ENCODE measurements at places on chromosomes 6 and 20.

DNA sequence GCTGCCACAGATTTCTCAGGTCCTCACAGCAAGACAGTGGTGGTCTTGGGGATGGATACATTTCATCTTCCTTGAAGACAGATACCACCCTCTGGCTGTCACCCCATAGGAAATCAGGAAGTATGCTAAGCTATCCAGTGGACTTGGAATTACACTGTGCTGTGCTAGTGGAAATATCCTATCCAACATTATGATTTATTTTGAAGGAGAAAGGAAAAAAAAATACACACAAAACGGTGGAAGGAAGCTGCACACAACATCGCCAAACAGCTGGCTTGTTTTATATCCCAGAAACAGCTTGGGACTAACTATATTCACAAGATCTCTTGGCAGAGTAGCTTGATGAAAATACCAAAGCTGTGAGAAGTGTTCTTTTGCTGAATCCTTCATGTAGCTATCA is 257.6 kb downstream of the LAMA2 start:
- DNase-seq: no peak

- DNase-seq: no peak
Observed at GRCh38 chr6:49662892-49663261, 26.2 kb upstream of the RHAG start.

DNA sequence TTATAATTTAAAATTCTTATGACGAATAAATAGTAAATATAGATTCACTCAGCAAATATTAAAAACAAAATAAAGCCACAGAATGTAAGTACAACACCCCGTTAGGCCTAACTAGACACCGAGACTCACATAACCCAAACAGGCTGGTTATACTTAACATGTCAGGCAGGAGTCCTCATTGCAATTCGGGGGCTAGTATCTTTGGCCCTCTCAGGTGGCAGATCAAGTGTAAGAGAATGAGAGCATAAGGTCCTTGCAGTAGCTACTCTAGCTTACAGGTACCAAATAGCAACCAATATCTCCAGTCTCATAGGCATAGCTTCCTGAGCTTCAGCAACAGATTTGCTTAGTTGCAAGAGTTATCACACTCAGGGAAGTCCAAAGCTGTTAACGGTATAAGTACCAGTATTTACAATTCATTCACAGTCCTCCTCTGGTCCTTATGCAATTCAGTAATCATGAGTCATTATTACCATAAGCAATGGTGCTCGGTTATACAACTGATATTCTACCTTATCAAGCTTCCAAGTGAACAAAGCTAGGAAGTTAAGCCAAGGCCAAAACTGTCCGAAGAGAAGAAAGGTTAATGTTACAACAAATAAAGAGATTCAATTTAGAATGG is 20.1 kb downstream of the REV3L start:
- DNase-seq: no peak

DNA sequence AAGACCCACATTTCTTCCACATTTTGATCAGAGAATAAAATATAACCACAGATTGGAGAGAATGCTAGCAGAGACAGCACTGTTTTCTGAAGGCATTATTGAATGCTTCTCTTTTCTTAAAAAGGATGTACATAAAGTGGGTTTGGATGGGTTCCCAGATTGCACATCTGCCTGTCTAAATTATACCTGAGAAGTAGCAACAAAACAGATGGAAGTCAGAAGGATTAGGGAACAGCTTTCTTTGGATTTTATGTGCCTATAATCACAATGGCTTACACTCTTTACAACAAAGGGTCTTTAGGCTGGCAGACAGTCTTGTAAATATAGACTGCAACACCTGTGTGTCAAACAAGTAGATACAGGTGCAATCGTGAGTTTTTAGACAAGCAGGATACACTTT is 622.2 kb upstream of the MANEA start:
- DNase-seq: no peak

DNA sequence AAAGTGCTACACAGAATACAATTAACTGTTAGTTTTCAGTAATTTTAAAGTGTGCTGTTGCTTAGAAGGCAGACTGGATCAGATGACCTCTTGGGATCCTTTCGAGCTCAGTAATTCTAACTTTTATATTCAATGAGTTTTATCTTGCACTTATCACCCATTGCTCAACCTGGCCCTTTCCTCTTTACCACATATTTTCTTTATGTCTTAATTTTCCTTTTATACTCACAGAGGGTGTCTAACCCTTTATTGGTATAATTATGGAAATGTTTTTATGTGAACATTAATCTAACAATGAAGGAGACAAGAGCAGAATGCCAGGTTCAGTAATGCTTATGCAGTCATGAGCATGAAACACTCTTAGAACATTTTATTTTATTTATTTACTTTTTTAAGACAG is 39.7 kb upstream of the CARMIL1 start:
- DNase-seq: no peak

- no peak for DNase-seq
Observed at GRCh38 chr6:90719321-90720195, 132.7 kb upstream of the MAP3K7 start.

- DNase-seq: no peak
Observed at GRCh38 chr20:39541136-39541803, 579.1 kb downstream of the DHX35 start.

DNA sequence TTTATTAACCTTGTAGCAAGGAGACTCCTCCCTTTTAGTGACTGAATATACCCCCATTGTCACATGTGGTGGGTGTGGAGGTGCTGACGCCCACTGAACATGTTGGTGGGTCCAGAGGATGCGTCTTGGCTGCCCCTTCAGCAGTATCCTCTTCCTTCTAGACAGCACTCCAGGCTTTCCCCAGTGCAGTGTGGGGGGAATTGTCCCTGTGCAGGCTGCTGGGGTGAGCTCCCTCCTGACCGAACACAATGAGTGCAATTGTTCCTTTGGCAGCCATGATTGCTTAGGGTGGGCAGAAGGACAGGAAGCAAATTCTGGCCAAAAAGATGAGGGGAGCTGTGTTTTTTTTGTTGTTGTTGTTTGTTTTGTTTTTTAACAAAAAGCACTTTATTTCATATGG is 209.3 kb upstream of the PDE10A start:
- no peak for DNase-seq

GRCh38 chr6:76862936-76863335 is 600.4 kb downstream of the HTR1B start:
- no peak for DNase-seq

DNA sequence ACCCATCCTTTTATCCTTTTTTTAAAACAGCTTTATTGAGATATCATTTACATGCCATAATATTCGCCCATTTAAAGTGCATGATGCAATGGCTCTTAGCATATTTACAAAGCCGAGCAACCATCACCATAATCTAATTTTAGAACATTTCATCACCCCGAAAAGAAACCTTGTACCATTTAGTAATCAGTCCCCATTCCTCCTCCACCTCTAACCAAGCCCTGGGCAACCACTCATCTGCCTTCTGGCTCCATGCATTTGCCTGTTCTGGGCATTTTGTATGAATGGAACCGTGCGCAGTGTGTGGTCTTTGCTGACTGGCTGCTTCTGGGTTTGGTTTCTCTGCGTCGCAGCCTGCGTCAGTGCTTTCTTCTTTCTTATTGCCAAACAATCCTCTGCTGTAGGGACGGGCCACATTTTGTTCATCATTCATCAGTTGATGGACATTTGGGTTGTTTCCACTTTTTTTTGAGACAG is 10.2 kb upstream of the EEF1A2 start:
- DNase-seq: no peak

DNA sequence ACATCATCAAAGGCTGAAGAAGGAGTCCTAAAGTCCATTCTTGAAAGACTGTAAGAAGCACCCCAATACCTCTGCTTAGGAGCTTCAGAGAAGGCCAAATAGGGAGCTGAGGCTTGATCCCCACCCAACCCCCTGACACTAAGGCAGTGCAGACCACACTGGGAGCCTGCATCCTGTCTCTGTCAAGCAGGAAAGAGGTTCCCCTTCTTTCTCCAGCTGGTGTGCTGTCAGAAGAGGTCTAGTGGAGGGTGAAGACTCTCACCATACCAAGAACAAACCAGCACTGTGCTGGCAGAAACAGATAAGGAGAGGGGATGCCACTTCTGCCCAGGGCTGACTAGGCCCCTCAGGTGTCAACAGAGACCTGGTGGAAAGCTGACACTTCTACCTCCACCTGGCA is 19.9 kb downstream of the GZF1 start:
- no peak for DNase-seq

DNA sequence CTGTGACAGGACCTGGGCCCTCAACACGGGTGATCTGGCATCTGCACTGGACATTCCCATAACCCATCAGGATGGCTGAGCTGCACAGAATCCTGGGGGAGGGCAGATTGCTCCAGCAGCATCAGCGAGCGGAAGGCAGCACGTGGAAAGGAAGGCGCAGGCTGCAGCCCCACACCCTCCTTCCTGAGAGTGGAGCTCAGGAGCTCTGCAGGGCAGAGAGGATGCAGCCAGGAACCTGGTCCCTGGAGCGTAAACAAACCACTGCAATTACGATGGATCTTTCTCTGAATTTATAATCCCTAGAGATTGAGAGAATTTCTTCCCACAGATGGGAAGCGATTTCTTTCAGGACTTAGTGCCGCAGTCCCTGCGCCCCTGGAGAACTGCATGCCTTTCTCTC is 39.7 kb upstream of the EMILIN3 start:
- no peak for DNase-seq

- DNase-seq: no peak
Observed at GRCh38 chr20:38557174-38557573, 23.8 kb upstream of the ADIG start.

GRCh38 chr20:43827940-43828562 is 86.6 kb upstream of the TOX2 start:
- DNase-seq: no peak

- DNase-seq: no peak
Observed at GRCh38 chr6:20839630-20840029, 305.4 kb downstream of the CDKAL1 start.

- no peak for DNase-seq
Observed at GRCh38 chr6:34601706-34602105, 45.6 kb upstream of the SPDEF start.

- no peak for DNase-seq
Observed at GRCh38 chr6:40996591-40997233, 42.3 kb downstream of the UNC5CL start.

- DNase-seq: no peak
Observed at GRCh38 chr6:144231721-144232120, 53.4 kb upstream of the UTRN start.

- DNase-seq: no peak
Observed at GRCh38 chr20:48205786-48206185, 420.5 kb upstream of the SULF2 start.

All from stimulated activated CD4-positive, alpha-beta T cell treated with anti-CD3 and anti-CD28 coated beads, Interleukin-1b, Interleukin-23, amount 100 ng/mL, for 4 hours (primary cell).